ELF-1 (cell line): ENCODE measurements at places on chromosomes 3 and 15.
A peak's percentile ranks its signal among the peaks of the same experiment; 100 is the strongest.

DNA sequence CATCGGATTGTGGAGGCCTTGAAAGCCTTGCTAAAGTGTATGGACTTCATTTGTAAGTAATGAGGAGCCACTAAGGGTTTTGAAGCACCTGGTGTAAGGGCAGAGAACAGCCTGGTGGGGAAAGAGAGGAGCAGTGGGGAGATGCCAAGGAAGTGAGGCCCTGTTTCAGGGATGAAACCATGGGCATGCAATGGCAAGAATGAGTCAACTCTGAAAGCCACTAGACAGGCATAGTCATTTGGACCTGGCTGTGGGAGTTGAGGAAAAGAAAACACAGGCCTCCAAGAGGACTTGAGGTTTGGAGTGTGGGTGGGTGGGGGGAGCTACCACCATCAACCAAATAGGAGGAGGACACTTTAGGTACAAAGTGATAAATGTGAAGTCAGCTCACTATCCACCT is 7.6 kb downstream of the XCR1 start:
- no peak for DNase-seq

- no peak for DNase-seq
Observed at GRCh38 chr15:52728899-52729298, 49.7 kb upstream of the ATOSA start.

GRCh38 chr3:183298701-183299153 is 45.7 kb downstream of the B3GNT5 start:
- peak; percentile 59 for DNase-seq

DNA sequence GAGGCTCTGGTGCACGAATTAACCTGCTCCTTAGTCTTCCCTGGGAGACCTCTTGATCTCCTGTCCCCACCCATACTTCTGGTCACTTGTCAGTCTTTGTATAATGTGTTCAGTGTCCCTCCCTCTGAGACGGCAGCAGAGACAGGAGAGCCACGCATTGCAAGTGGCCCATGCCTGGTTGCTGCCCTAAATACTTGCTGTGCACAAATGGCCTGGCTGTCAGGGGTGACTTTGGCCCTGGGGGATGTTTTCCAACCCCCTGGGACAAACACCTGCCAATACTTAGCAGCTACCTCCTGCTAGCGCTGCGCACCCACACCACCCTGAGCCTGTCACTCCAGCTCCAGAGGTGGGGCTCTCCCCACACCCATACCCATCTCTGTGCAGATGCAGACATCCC is 17.2 kb downstream of the KLF13 start:
- DNase-seq, result no peak

GRCh38 chr3:105686278-105686897 is 182.4 kb downstream of the CBLB start:
- no peak for DNase-seq

GRCh38 chr3:58536501-58537411 is at the start of gene ACOX2:
Gene ACOX2 (minus strand): TSS chr3:58537190. CDS start chr3:58535106, 2,084 bp downstream.
- no peak for DNase-seq

DNA sequence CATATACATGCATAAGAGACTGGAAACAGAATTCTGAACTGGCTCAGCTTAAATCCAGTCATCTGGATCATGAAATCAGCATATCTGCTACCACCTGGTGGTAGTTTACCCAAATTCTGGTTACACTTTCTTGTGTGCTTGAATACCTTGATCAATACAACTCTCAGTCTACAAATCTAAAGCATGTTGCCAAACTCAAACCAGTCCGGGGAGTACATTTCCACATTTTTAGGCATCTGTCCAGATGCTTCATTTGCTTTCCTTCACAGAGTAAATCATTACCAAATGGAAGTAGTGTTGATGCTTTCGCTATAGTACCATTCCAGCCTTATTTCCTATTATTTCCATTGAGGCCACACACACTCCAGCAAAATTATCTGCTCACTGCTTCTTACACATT is 126.4 kb downstream of the P2RY1 start:
- DNase-seq, result no peak

- no peak for DNase-seq
Observed at GRCh38 chr3:195209083-195209846, 61.7 kb downstream of the XXYLT1 start.

DNA sequence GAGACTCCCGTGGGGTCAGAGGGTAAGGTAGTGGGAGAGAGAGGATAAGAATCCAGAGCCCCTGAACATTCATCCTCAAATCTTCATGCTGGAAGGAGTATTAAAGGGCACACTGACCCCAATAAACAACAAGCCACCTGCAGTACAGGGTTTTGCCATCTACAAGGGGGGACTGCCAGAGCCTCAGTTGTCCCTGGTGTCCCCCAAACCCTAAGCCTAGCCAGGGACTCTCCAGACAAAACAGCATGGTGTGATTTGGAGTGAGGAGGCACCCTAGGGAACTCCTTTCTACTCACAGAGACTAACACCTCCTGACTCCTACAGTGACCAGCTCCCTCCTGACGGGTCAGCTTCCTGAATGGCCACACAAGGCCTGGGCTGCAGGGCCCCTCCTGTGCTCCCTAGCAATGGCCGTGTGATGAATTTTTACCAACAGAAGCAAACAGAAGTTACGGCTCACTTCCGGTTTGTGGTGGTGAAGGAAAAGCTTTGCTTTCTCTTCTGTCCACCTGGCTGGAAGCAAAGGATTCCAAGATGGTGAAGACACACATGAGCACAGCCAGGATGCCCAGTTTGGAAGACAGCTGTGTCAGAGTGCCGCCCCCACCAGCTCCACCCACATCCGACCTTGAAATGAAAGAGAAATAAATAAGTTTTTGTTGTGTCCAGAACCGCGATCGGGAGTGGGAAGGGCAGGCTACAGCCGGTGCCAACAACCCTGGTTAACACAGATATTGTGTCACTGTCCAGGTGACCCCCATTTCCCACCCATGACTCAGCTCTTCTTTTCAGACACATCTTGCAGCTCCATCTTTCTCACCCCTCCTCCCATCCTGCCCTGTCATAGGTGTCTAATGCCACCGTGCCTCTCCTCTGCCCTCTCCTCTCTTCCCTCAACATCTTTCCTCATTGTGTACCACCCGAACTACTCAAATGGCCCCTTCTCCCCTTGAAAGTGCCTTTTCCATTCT is 69.6 kb upstream of the ATP13A3 start:
- no peak for DNase-seq

- no peak for DNase-seq
Observed at GRCh38 chr3:171967137-171967783, 72.1 kb upstream of the FNDC3B start.

- no peak for DNase-seq
Observed at GRCh38 chr3:197482001-197482400, 73.8 kb downstream of the BDH1 start.

GRCh38 chr3:184631472-184631861 is 69.9 kb downstream of the EPHB3 start:
- no peak for DNase-seq

DNA sequence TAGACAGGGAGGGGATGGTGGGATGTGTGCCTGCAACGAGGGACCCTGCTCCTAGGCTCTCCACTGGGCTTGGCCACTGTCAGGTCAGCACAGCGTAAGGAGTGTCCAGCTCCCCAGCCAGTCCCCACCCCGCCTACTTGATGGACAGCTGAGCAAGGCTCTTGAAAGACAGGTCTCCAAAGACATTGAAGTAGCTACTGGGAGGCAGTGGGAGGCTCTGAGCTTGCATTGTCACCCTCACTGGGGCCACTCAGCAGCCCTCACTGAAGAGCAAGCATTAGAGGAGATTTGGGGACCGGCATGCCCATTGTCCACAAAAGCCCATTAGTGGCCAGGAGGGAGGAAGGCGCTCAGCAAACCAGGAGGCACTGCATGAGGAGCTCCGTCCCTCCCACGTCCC is 146.5 kb downstream of the MEGF11 start:
- no peak for DNase-seq

DNA sequence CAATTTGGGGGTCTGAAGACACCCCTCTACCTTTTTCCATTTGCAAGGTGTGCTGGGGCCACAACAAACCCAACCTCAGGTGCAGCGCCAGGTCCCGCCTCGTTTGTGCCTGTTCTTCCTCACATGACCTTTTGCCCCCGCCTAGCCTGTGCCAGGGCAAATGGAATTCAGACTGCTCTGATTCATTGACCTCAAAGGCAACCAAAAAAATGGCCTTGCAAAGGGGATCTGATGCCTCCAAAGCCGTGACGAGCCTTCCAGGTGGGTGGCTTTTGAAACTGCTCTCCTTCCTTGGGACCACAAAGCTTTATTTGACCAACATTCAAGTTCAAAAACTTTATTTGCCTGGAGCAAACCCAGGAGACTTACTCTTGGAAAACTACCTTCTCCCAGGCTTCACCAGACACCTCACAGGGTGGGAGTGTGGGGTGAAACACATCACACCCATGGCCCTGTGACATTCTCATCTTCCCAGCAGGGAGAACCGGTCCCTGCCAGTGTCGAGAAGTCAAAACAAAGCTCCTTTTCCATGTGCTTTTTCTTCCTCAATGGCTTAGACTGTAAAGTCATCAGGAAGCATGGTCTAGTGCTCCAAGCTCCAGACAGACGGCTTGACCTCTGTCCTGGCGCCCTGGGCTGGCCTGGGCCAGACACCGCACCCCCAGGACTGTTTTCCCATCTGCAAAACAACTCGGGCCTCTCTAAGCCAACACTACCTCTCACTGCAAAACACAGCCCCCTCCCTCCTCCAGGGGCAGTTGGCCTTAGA is 103.9 kb upstream of the HES1 start:
- peak; percentile 38 for DNase-seq

DNA sequence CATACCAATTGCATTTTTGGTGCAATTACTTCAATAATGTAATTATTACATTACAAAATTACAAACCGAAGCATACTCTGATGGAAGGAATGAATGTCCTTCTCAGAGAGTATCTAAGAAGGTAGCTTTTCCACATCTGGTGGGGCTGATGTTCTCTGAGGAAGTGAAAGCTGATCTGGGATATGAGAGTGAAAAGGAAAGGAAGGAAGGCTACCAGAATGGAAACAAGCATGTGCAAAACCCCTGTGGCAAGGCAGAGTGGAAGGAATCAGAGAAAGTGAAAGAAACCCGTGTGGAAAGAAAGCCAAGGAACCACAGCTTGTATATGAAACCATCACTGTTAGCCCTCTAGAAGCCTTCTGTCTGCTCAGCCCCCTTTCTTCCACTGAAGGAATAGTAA is 35.3 kb upstream of the GOLGA8A start:
- no peak for DNase-seq

- no peak for DNase-seq
Observed at GRCh38 chr3:37712421-37712820, 149.3 kb upstream of the CTDSPL start.

GRCh38 chr15:44670087-44670950 is 6.9 kb upstream of the SPG11 start:
- DNase-seq, result peak; percentile 36

DNA sequence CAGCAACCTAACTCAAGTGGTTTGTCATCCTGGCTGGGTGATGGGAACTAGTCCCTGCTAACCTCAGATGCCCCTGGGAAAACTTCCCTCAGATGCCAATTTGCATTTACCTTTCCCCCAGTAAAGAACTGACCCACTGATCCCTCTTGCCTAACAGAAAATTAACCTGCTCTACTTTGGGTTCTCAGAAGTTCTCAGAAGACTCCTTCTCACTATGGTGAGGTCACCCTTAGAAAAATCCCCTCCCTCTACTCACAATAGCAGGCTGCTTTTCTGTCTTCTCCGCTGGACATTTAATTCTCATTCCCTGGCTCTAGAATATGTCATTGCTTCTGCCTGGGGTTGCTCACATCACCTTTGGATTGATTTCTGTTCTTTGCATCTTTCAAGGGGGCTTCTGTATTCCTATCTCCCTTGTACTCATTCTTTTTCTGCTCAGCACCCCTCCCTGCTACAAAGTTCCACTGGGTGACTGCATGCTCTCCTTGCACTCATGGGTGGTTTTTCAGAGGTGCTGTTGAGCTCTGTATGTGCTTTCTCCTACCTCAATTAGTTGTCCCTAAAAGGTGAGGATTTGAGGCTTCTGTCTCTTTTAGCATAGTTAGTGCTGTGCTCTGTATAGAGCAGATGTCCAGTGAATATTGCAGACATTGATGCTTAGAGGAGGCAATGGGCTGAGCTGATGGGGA is 869 bp downstream of the PLA1A start:
- no peak for DNase-seq

- peak; percentile 47 for DNase-seq
Observed at GRCh38 chr15:58383876-58384275, 47.9 kb upstream of the LIPC start.

GRCh38 chr15:29825227-29825626 is 3.0 kb upstream of the TJP1 start:
- DNase-seq, result no peak

DNA sequence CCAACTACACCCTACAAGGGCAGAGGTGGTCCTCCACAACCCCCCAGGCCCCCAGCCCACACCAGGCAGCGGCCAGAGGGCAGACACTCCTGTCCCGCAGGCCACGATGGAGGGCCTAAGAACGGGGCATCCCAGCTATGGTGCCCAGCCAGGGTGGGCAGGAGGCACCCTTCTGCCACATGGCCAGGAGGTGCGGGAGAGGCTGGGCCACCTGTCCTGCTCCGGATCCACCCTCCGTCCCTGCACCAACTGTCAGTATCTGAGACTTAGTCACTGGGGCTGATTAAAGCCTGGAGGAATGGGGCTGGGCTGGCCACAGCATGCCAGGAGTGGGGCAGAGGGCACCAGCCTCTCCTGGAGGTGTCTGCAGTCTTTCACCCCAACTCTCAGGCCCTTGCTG is 37.9 kb downstream of the TNK2 start:
- no peak for DNase-seq

DNA sequence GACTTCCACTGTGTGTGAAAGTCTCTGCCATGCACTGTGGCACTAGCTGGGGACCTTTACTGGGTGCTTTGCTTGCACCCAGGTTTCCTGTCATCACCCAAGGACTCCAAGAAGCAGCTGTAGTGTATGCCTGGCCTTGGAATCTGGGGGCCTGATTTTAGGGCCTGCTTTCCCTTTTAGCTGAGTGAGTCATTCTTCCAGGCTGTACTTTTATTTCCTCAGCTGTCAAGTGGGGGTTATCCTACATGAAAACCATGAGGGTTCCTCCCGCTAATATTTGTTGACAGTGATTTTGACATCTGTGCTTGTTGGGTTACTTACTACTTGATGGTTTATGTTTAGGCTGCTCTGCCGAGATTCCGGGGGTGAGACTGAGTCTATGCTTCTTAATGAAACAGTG is 18.5 kb downstream of the GORASP1 start:
- no peak for DNase-seq

- no peak for DNase-seq
Observed at GRCh38 chr3:58025837-58026569, 17.8 kb downstream of the FLNB start.

- DNase-seq, result no peak
Observed at GRCh38 chr3:190131329-190131728, 10.6 kb upstream of the P3H2 start.

DNA sequence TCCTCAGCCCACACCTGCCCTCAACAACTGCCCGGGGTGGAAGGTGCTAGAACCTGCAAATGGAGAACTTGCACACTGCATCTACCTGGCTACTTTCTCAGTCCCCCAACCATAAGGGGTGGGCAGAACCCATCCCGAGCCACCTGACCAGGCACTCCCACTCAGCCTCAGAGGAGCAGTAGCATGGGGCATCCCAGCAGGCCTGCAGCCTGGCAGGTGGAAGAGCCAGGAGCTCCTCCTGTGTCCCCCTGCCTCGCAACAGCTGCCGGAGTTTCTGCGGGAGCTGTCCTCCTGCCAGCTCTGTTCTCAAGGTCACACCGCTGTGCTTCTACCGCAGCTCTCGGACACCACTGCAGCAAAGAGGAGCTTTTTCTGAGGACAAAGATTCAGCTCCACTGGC is 27.5 kb downstream of the RAB6B start:
- DNase-seq, result no peak

GRCh38 chr3:9838856-9839255 is 5.0 kb downstream of the RPUSD3 start:
- no peak for DNase-seq

- no peak for DNase-seq
Observed at GRCh38 chr15:27166917-27167316, 195.9 kb downstream of the GABRG3 start.

- no peak for DNase-seq
Observed at GRCh38 chr3:29764041-29764440, 483.2 kb downstream of the RBMS3 start.
